PC-9 (cell line): ENCODE measurements at places on chromosomes 1 and 21. TPM values are rescaled to one million over a fixed set of nuclear protein-coding genes. Genes with fewer than 3 reads are reported as not detected.

GRCh38 chr1:38003261-38004250 lies 1.8 kb downstream of the FHL3 start:
- H3K4me1 ChIP-seq: peaks cover 43% of the 10 kb centered on the region
- H3K27ac ChIP-seq: no peak overlapping the region
- no peak for DNase-seq
- no peaks in the 10 kb centered on the region for H3K27me3 ChIP-seq
- no peaks in the 10 kb centered on the region for H3K36me3 ChIP-seq

Gene NUCKS1
- 273 and 319 TPM in 2 replicates for total RNA-seq

Gene NEGR1
- total RNA-seq: 0.23 and 0.44 TPM in 2 replicates

Gene MSTO1
- 21.3 and 21.5 TPM in 2 replicates for total RNA-seq

Gene FAM163A
- total RNA-seq: not detected in 2 replicates
